ENCODE measurements at places on chromosomes 2 and 18.

GRCh38 chr2:177161741-177162460 is 50.7 kb upstream of the HNRNPA3 start:
- H3K4me3 ChIP-seq: no peak overlapping the region
- no peaks in the 10 kb centered on the region for H3K27me3 ChIP-seq
- no peaks in the 10 kb centered on the region for H3K36me3 ChIP-seq

- H3K27me3 ChIP-seq: no peaks in the 10 kb centered on the region
- H3K4me3 ChIP-seq: no peak overlapping the region
- no peak for DNase-seq
- H3K4me1 ChIP-seq: no peaks in the 10 kb centered on the region
Observed at GRCh38 chr2:26540306-26540705, 62.4 kb upstream of the OTOF start.

DNA sequence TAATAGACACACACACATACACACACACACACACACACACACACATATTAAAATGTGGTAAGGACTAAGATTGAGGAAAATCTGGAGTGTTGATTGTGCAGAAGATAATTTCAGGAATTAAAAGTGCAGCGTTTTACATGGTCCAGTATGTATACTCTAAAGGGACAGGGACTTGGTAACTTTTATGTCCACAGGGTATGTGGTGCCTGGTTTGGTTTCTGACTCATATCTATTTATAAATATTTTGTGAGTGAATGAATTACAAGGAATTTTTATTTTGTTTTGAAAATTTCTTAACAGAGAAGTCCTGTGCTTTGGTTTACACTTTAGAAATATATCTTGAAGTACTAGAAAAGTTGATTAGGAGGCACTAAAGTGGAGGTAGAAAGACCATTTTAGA is 287.7 kb upstream of the NXPH2 start:
- no peak overlapping the region for H3K4me3 ChIP-seq
- no peaks in the 10 kb centered on the region for H3K4me1 ChIP-seq
- no peaks in the 10 kb centered on the region for H3K36me3 ChIP-seq
- DNase-seq: no peak
- no peak overlapping the region for H3K27ac ChIP-seq

GRCh38 chr2:110714452-110715224 is 17.7 kb upstream of the ACOXL start:
- peaks cover 13% of the 10 kb centered on the region for H3K4me1 ChIP-seq
- H3K4me3 ChIP-seq: no peak overlapping the region
- no peaks in the 10 kb centered on the region for H3K27me3 ChIP-seq
- H3K27ac ChIP-seq: no peak overlapping the region
- no peak for DNase-seq
- H3K36me3 ChIP-seq: no peaks in the 10 kb centered on the region
